Activated CD8-positive, alpha-beta T cell treated with anti-CD3 and anti-CD28 coated beads, Interleukin-2, amount 10 ng/mL, durations not matched to agents 7 days and 5 days (primary cell): ENCODE measurements at places on chromosomes 7 and 10. TPM values are rescaled to one million over a fixed set of nuclear protein-coding genes. Genes with fewer than 3 reads are reported as not detected.

BMS1 gene
- 18.1 TPM for total RNA-seq

GRCh38 chr7:50543776-50544442 is 21.3 kb downstream of the DDC start:
- H3K4me1 ChIP-seq, result no peaks in the 10 kb centered on the region
- DNase-seq, result no peak
- no peak overlapping the region for H3K27ac ChIP-seq
- H3K4me3 ChIP-seq, result no peak overlapping the region
- H3K27me3 ChIP-seq, result peaks cover 6% of the 10 kb centered on the region

H2BK1 gene
- total RNA-seq, result not detected

DNA sequence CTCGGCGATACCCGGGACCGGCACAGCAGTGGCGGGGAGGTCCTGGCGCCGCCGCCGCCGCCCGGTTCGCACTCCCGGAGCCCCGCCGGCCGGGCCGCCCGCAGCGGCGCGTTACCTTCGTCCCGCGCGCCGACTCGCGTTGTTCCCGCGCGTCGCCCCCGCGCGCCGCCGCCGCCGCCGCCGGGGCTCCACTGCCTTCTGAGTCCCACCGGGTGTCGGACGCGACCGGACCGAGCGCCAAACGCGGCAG is at the start of gene EZH2:
Gene EZH2 (minus strand): TSS at position 243 of the 250 bp plus-strand sequence. CDS start 36,993 bp downstream, outside the sequence.
- peaks cover 29% of the 10 kb centered on the region for H3K36me3 ChIP-seq
- peak within 1 kb of the TSS; percentile 97 for H3K4me3 ChIP-seq
- no peak for DNase-seq
- H3K27me3 ChIP-seq, result no peaks in the 10 kb centered on the region
- peak within 1 kb of the TSS; percentile 99 for H3K27ac ChIP-seq

CAMK2B gene
- total RNA-seq, result not detected

- no peaks in the 10 kb centered on the region for H3K27me3 ChIP-seq
- peaks cover 12% of the 10 kb centered on the region for H3K4me1 ChIP-seq
- H3K4me3 ChIP-seq, result no peak overlapping the region
- DNase-seq, result no peak
- peaks cover 24% of the 10 kb centered on the region for H3K36me3 ChIP-seq
Measured at GRCh38 chr7:130649004-130649790, 19.4 kb downstream of the COPG2 start.

BAIAP2L1 gene
- total RNA-seq, result 1.0 TPM

CALY gene
- total RNA-seq, result not detected

- H3K4me3 ChIP-seq, result peak overlapping the region; percentile 22
- H3K27ac ChIP-seq, result peak overlapping the region; percentile 22
- DNase-seq, result no peak
- peaks cover 18% of the 10 kb centered on the region for H3K4me1 ChIP-seq
- peaks cover 9% of the 10 kb centered on the region for H3K36me3 ChIP-seq
- no peaks in the 10 kb centered on the region for H3K27me3 ChIP-seq
Measured at GRCh38 chr7:44067064-44067951, 1.9 kb upstream of the PGAM2 start.

GRCh38 chr7:18167815-18168214 is 140.2 kb upstream of the PRPS1L1 start:
- DNase-seq, result no peak
- no peak overlapping the region for H3K27ac ChIP-seq
- no peaks in the 10 kb centered on the region for H3K27me3 ChIP-seq
- no peak overlapping the region for H3K4me3 ChIP-seq

- H3K36me3 ChIP-seq, result no peaks in the 10 kb centered on the region
- H3K4me1 ChIP-seq, result no peaks in the 10 kb centered on the region
- no peak for DNase-seq
- no peak overlapping the region for H3K4me3 ChIP-seq
Measured at GRCh38 chr7:34734771-34735170, 76.8 kb downstream of the NPSR1 start.

SSMEM1 gene
- total RNA-seq, result not detected

- H3K36me3 ChIP-seq, result no peaks in the 10 kb centered on the region
- peaks cover 6% of the 10 kb centered on the region for H3K27me3 ChIP-seq
Measured at GRCh38 chr7:65235586-65235985, 138.1 kb upstream of the ZNF92 start.

MDFIC gene
- total RNA-seq, result 69.8 TPM
